Skeletal muscle tissue (tissue), 5 donors: ENCODE measurements at places on chromosomes 2 and 18. TPM values are rescaled to one million over a fixed set of nuclear protein-coding genes. Genes with fewer than 3 reads are reported as not detected.

Gene GCKR
- not detected for total RNA-seq

Gene CD226
- 1.0 TPM for total RNA-seq

Gene ADAM23
- total RNA-seq: 3.7 TPM

Gene ZNF804A
- total RNA-seq: under 0.01 TPM

Gene PRKAG3
- 9.9 TPM for total RNA-seq
